ENCODE measurements at places on chromosomes 5 and 9.

GRCh38 chr5:103927739-103928138 lies 365.1 kb upstream of the NUDT12 start:
- no peak for DNase-seq

DNA sequence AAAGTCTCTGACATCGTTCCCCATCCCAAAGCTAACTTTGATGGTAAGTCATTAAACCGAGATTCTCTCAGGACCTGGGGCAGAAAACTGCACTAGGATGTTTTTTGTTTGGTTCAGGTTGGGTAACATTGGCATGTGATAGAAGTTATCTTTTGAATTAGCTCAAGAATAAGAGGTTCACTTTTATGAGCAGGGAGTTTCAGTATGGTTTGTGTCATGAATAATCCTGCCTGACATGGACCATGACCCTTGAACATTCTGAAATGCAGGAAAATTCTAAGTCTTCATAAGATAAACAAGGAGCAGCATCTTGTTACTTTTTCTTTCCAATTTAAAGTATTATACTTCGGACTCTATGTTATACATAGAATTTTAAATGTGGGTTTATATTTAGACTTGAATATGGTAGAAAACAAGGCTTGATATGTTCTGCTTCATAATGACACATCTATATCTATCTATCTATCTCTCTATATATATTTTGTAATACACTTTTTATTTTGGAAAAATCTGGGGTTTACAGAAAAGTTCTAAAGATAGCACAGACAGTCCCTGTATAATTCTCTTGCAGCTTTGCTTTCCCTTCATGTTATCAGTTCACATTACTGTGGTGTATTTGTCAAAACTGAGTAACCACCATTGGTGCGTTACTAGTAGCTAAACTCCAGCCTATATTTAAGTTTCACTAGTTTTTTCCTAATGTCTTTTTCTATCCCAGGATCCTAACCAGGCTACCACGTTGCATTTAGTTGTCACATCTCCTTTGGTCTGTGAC lies 102.7 kb upstream of the TAF11L2 start:
- DNase-seq = peak; percentile 48

- peak; percentile 58 for DNase-seq
Observed at GRCh38 chr9:5578018-5578697, 50.7 kb upstream of the RIC1 start.

- DNase-seq = no peak
Observed at GRCh38 chr5:61461926-61462325, 129.9 kb downstream of the ZSWIM6 start.

DNA sequence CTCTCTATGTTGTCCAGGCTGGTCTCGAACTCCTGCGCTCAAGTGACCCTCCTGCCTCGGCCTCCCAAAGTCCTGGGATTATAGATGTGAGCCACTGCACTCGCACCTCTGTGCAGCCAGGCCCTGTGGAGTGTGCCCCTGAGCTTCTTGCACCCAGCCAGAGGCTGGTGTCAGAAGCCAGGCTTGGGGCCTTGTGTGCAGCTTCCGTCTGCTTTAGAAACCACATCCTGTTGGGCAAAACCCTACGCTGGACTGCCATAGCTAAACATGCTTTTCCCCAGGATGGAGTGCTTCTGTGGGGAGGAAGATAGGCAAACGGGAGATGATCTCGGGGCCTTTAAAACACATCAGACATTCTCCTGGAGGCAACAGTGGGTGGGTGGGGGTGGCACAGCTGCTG lies 40.1 kb downstream of the PRRT1B start:
- no peak for DNase-seq

DNA sequence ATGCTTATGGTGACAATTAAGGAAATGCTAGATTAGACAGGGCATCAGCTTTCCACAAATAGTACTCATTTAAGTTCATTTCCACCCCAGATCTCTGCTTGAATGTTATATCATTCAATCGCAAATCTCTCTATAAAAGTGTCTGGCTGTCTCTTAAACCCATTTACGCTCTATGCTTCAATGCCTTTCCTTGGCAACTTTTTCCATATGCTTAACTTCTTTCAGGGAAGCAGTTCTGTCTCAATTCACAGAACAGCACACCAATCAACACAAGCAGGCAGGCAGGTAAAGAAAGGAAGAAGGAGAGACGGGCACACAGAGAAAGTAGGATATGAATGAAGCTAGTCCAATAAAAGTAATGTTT lies 243.1 kb downstream of the DENND1A start:
- no peak for DNase-seq
